Left colon (tissue), 2 donors: ENCODE measurements at places on chromosomes 3 and 15. TPM values are rescaled to one million over a fixed set of nuclear protein-coding genes. Genes with fewer than 3 reads are reported as not detected.
A peak's percentile ranks its signal among the peaks of the same experiment; 100 is the strongest.

DNA sequence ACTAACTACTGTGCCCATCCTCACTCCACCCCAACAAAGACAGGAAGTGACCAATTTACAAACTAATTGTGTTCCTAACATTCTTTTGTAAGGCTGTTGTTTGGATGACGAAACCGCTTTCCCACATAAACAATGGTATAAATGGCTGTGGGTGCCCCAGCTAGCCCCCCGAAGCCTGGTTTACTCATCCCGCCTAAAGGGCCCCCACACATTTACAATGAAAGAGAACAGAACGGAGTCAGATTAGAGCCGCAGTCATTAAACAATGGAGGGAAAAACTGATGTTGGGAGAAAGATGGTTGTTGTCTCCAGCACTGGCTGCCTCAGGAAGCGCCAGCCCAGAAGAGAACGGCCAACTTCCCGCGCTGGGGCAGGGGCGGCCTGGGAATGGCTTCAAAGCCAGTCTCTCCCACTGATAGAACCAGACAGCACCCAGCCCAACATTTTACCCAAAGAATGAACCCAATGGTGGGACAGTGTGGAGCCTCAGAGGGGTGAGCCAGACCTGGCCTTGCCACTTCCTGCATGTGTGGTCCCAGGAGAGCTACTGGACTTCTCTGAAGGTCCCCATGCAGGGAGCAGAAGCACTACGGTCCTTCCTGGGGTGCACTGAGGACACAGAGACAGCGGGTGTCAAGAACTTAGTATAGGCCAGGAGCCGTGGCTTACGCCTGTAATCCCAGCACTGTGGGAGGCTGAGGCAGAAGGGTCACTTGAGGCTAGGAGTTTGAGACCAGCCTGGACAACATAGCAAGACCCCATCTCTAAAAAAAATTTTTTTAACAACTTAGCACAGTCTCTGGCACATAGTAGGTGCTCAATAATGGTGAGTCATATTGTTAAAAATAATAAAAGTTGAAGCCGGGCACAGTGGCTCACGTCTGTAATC is 75.8 kb upstream of the GATA2 start:
- DNase-seq: no peak

DNA sequence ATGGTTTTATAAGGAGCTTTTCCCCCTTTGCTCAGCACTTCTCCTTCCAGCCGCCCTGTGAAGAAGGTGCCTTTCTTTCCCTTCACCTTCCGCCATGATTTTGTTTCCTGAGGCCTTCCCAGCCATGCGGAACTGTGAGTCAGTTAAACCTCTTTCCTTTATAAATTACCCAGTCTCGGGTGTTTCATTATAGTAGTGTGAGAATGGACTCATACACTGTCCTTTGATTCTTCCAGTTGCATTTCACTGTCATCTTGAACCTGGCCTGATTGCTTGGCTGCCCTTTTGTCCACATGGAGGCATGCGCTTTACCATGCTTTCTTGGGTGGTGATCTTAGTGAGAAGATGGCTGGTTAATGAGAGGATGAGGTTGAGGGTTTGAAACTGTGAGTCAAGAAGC is 23.2 kb downstream of the USP13 start:
- DNase-seq: no peak

ISL2 gene
- 0.24 TPM for total RNA-seq

EAF2 gene
- 5.2 TPM for total RNA-seq

CIB2 gene
- total RNA-seq: 12.0 TPM

DNA sequence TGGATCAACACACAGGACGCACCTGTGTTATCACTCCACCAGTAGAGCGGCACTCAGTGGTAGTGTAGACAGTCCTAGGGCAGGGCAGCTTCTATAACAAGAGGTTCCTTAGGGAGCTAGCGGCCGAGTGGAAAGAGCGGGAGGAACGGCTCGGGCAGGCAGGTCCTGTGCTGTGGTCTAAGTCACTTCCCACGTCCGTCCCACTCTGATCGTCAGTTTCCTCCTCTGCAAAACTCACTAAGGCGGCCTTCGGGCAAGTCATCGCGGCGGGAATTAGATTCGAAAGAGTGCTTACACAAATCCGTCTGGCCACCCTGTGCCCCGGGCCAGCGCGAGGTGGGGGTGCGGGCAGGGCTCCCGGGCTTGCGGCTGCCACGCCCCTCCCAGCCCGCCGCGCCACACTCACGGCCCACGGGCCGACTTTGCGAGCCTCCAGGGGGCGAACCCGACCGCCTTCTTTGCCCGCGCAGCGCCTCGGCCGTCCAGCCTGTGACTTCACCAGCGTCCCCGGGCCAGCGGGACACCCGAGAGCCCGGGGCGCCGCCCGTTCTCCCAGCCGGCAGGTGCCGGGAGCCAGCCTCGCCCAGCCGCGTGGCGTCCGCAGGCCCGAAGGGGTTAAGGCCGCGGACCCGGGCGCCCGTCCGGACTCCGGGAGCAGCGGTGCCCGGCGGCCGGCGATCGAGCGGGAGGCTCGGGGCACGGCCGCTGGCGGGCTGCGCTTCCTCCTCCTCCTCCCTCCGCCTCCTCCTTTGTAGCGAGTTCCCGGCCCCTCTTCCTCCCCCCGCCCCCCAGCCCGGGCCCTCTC is 416 bp upstream of the CORO2B start:
- DNase-seq: peak; percentile 61

ITPKA gene
- 46.4 TPM for total RNA-seq

MYH15 gene
- 0.34 TPM for total RNA-seq

CPN2 gene
- not detected for total RNA-seq

VWA5B2 gene
- 2.2 TPM for total RNA-seq

DNA sequence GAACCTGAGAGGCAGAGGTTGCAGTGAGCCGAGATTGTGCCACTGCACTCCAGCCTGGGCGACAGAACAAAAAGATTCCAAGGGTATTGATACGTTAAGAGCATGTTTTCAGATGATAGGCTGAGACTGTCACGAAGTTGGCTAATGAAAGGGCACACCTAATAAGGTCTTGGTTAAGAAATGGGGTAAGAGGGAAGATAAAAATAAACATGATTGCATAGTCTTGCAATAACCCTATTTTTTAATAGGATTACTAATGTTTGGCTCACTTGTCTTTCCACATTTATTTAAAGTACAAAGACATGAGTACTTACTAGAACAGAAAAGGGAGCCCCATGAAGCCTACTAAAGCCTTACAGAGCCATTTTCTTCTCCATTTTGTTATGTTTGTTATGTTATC is 109.0 kb downstream of the FRMD4B start:
- DNase-seq: no peak

DNA sequence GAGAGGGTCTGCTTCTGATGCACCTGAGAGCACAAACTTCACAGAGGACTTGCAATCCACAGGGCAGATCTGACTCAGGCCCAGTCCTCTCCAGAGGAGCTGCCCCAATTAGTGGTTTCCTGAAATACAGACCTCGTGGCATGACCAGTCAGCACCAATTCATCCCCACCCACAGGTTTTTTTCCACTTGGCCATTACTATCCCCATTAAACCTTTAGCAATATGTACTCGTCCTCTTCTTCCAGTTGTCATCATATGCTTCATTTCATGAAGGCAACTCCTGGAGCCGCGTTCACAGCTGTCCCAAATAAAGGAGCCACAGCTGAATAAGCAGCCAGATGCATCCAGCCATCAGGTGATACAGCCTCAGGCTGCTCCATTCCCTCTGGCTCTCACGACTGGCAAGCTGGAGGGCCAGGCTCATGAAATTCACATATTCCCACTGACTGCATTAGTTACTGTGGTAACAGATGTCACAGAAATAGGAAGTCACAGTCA is 163.1 kb downstream of the FMN1 start:
- no peak for DNase-seq

DNA sequence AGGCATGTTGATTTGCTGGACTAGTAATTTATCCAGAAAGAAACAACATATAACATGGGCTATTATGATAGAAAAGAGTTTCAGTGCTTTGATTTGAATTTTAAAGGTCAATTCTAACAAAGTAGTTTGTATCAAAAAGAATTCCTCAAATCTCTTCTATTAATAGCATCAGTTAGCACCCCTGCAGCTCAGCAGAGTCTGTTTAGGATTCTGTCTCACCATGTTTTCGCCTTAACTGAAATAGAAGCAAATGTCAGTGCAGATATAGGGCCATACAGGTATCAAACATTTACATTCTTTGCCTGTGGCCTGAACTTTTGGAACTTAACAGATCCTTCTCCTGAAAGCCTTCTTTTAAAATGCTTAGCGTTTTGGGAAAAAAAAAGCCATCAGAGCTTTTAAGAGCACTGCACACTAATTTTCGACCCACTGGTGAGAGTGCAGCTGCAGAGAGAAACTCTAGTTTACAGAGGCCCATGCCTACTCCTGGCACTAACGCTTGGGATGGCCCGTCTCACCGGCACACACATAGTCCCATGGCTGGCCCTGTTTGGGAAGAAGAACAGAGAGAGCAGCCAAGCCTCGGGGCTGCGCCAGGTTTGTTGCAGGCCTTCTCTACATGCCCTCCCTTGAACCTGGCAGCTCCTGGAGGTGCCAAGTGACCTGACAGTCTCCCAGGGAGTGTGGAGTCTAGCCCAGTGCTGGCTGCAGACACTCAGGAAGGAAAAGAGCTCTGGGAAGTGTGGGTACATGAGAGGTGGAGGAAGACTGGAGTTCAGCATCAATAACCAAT is 9.9 kb upstream of the PAQR9 start:
- DNase-seq: no peak

- DNase-seq: no peak
Measured at GRCh38 chr15:78204351-78205309, 29.7 kb downstream of the ACSBG1 start.

GRCh38 chr3:188876370-188876769 is 295.4 kb upstream of the TPRG1 start:
- DNase-seq: no peak
